ENCODE measurements at places on chromosomes 5 and 9. TPM values are rescaled to one million over a fixed set of nuclear protein-coding genes. Genes with fewer than 3 reads are reported as not detected.

BTNL8 gene
- total RNA-seq: 0.20 TPM

TRAF1 gene
- 170 TPM for total RNA-seq

SPINK1 gene
- total RNA-seq: not detected

TEX48 gene
- total RNA-seq: 0.70 TPM

CDH18 gene
- total RNA-seq: not detected

FOXD4L5 gene
- total RNA-seq: 0.10 TPM

RUSC2 gene
- total RNA-seq: 2.2 TPM

EIF4EBP3 gene
- total RNA-seq: 15.5 TPM

GABRA1 gene
- total RNA-seq: not detected

PCDHGA2 gene
- not detected for total RNA-seq

PCDHGA4 gene
- 0.12 TPM for total RNA-seq

PKD2L2 gene
- total RNA-seq: not detected

PDCD1LG2 gene
- total RNA-seq: 0.08 TPM

TMEM252 gene
- total RNA-seq: not detected

FOXI1 gene
- not detected for total RNA-seq

OBP2B gene
- not detected for total RNA-seq

GPBP1 gene
- 84.6 TPM for total RNA-seq

HTR4 gene
- not detected for total RNA-seq

FCHO2 gene
- total RNA-seq: 0.16 TPM

GLDC gene
- 0.64 TPM for total RNA-seq

Data from activated naive CD8-positive, alpha-beta T cell treated with anti-CD3 and anti-CD28 coated beads for 36 hours (primary cell).